ENCODE measurements at places on chromosomes 3 and 15.

DNA sequence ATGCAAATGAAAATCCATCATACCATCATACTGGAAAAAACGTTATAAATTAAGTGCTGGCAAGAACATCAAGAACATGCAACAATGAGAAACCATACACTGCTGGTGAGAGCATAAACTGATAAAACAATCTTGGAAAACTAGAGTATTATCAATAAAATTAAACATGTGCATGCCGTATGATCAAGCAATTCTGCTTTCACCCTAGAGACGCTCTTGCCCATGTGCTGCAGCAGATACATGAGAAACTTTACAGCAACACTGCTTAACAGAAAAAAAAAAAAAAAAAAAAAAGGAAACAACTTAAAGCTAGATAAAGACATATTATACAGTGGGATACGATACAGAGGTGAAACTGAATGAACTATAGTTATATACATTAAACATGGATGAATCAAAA, 21.8 kb downstream of the SPG11 start:
- DNase-seq, result no peak

GRCh38 chr3:107542665-107543064, 19.9 kb downstream of the BBX start:
- no peak for DNase-seq

DNA sequence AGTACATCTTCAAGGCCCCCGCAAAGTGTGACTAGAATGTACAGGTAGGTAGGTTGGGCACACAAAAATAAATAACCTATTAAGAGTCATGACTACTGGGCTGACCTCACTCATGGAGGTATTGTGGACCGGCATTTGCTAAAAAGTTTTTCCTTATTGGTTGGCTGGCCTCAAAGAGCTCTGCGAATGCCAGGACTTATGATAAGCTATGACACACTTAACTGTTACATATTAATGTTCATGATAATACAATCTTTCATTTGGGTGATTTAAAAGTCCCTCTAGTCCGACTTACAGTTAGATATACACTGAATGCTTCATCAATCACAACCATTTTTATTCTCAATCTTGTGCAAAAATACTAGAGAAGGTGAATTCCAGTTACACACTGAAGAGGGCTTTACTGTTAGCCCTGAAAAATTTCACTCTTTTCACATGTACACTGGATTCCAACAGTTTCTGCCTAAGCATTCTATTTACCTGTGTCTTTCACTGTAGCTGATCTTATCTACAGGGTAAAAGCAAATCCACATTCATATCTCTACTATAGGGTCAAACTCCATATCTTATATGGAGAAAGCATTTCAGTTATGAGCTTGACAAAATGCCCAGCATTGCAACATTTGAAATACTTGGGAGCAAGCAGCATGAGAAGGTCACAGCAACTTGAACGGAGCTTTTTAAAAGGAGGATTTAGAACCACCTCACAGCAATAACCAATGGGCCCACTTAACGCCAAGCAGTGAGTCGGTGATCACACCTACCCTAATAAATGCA, 329.1 kb downstream of the FOXP1 start:
- DNase-seq, result no peak

DNA sequence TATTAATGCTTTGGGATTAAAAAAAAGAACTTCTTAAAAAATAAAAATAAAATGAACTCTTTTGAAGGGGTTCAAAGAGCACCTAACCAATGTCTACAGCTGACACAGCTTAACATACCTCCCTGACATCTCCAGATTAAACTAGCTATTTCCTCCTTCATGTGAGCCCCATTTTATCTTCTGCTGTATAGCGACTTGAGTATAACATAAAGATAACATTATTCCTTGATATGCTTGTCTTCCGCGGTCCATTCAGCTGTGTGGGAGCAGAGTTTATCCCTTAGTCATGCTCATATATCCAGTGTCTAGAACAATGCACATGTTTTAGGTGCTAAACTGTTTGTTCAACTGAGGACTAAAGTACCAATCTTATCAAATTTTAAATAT, 7.8 kb upstream of the CHRM5 start:
- no peak for DNase-seq

- no peak for DNase-seq
Measured at GRCh38 chr15:29860872-29861271, 38.6 kb upstream of the TJP1 start.

- no peak for DNase-seq
Measured at GRCh38 chr15:74754593-74755215, 6.1 kb downstream of the CYP1A2 start.

- no peak for DNase-seq
Measured at GRCh38 chr15:65796610-65797078, 4.6 kb upstream of the DENND4A start.

DNA sequence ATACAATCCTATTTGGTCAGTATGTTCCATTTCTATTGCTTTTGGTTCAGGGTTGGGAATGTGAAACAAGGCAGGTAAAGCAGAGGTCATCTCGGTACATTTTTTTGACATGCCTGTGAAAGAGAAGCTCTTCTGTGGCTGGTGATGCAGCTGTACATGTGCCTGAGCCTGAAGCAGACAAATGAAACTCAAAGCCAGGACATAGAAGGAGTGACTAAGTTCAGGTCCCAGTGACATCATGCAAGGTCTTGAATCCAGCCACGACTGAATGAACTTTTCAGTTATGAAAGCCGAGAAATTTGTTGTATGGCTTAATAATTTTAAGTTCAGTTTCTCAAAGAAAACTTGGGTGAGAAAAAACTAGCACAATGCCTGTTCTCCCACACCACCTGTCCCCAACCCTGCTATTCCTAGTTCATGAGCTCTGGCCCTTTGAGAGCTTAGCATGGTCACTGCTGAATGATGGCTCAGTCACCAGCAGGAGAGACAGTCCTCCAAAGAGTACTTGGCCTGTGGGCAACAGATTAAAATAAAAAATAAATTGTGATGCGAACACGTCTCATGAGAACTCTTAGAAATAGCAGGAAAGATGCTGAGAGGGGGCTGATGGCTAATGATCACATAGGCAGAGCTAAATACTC, 600.2 kb upstream of the GRM7 start:
- no peak for DNase-seq

DNA sequence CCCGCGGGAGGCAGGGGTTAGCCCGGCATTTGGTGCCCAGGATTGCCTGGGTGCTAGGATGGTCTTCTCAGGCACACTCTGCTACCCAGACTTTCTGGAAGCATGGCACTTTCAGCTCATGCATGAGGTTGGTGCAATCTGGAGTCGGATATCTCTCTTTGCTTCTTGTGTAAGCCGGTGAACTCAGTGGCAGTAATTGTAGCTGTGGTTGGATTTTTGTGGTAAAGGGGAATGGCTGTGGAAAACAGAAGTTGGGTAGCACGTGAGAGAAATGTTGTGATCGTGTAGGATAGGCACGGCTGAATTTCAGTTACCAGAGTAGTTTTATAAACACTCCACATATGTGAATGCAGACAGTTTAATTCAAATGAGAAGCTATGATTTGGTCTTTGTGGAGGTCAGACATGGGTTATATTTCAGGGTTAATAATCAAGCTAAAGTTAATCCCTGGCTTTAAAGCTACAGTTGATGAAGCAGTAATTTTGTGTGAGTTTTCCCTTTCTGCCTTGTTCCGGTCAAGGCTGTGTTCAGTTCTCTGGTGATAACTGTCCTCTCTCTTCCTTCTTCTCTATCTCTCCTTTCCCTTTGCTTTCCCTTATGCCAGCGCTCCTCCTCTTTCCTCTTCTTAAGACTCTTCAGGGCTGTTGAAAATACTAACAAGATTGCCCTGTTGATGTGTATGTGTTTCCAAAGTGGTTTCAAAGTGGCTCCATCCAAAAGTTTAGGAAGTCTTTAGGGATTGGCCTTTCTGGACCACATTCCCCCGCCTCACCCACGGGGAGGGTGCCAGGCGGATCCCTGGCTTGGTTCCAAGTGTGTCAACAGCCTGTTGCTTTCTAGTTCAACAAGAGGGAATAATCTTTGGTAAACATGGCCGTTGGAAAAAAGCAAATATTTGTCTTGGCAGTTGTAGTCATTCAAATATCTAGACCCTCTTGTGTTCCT, 404.6 kb upstream of the C2CD4B start:
- DNase-seq, result no peak

DNA sequence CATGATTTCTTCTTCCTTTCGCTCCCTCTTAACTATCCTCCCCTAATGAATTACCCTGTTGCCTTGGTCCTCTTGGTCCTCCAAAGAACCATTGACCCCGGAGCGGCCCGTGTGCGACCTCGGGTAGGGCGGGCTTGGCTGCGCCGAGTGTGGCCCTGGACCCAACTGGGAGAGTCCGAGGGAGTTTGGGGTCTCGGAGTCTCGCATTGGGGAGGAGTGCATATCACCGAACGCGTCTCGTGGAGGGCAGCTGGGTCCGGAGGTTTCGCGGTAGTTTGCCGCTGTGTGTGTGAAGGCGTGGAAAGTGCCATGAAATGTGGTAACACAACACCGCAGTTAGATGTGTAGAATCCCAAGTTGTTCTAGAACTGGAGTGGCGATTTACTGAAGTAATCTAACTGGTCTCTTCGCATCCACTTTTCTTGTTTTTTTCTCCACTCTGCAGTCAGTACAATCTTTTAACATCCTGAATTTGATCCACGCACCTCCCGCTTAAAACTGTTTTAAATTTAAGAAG, 363 bp downstream of the GTF2E1 start:
- DNase-seq, result no peak

- no peak for DNase-seq
Measured at GRCh38 chr3:35772381-35773015, 133.2 kb downstream of the ARPP21 start.

GRCh38 chr3:79159736-79160135, 608.1 kb downstream of the ROBO1 start:
- DNase-seq, result no peak

DNA sequence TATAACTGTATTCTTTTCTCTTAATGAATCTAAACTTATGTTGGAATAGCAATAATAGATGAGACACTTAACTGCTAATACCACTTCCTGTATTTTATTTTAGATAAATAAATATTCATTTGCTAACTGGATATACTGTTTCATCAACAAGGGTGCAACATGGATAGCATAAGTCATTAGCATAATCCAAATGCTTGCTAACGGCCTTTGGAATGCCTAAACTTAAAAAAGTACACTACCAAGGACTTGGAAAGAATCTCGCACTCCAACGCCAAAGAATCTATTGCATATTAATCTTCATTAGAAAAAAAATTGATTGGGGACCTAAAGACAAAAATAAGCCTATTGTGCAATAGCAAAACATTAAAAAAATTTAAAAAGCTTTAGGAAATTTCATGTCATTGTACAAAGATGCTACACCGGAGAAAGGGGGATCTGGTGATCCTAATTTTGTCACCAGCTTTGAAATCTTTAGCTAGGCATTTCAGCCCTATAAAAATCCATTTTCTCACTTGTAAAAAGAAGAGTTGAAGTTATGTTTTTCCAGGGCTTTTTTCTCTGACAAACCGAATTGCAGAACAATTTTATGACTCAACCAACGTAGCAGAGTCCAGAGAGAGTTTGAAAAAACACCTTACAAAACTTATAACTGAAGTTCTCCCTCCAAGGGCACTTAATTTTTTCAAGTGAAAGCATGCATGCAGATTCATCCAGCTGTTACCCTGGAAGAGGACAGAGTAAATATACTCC, 4.1 kb downstream of the VGLL3 start:
- DNase-seq, result no peak

DNA sequence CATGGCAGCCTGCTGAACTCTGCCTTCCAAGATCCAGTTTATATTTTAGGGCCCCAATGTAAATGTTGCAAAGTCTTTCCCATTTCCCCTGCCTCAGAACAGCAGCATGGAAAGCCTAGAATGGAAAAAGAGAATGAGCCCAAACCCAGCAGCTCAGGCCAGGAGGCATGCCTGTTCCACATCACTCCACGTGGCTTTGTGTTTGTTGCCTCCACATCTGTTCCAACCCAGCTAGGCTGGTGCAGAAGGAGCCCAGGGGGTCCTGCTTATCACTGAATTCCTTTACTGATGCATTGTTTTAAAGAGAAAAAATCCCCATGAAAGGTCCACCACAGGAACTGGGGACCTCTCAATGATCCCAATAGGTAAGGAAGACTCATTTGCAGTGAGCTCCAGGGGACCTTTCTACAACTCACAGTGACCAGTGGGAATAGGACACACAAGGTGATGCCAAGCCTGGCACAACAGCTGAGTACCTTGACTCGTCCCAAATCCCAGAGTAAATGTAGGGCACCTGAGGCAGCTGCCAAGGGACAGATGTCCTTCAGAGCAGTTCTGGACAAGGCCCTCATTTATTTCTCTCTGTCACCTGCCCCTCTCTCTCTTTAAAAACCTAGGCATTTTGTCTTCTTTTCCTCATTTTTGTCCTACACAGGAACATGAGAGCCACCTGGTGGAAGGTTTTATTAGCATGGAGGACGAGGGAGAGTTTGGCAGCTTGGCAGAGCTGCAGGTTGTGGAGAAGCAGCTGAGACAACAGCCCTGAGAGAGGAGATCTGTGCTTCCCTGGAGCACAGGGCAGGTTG, 41.7 kb upstream of the ADAMTS17 start:
- DNase-seq, result no peak

- DNase-seq, result no peak
Measured at GRCh38 chr3:32972482-32973146, 21.2 kb downstream of the CCR4 start.

Measured in stimulated activated CD8-positive, alpha-beta memory T cell treated with anti-CD3 and anti-CD28 coated beads, Interleukin-15, amount 100 ng/mL, for 48 hours (primary cell).